ENCODE measurements at places on chromosomes 2 and 18. TPM values are rescaled to one million over a fixed set of nuclear protein-coding genes. Genes with fewer than 3 reads are reported as not detected.

- no peaks in the 10 kb centered on the region for H3K36me3 ChIP-seq
- H3K4me3 ChIP-seq: no peak overlapping the region
- DNase-seq: no peak
- H3K27ac ChIP-seq: no peak overlapping the region
Observed at GRCh38 chr2:154132827-154133226, 261.1 kb downstream of the GALNT13 start.

DNA sequence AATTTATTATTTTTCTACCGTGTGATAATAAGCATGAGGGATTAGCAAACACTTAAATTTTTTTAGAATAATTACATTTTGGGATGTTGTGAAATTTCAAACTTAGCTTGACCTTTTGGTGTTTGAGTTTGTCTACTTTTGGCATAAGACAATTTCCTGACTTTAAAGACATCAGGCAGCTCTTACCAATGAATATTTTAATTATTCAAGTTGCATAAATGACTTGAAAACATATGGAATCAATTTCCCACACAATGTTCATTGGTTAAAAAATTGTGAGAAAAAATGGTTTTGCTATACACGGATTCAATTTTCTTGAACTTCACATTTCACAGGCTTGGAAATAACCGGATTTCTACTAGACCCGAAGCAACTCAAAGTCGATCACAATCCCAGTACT lies 243.4 kb downstream of the IKZF2 start:
- H3K36me3 ChIP-seq: no peaks in the 10 kb centered on the region
- H3K4me1 ChIP-seq: peaks cover 3% of the 10 kb centered on the region
- no peak overlapping the region for H3K27ac ChIP-seq
- DNase-seq: no peak
- H3K4me3 ChIP-seq: no peak overlapping the region

GRCh38 chr2:120486441-120486840 lies 140.5 kb downstream of the INHBB start:
- no peaks in the 10 kb centered on the region for H3K36me3 ChIP-seq
- no peak overlapping the region for H3K4me3 ChIP-seq
- DNase-seq: no peak
- no peak overlapping the region for H3K27ac ChIP-seq
- H3K27me3 ChIP-seq: peaks cover 6% of the 10 kb centered on the region

DNA sequence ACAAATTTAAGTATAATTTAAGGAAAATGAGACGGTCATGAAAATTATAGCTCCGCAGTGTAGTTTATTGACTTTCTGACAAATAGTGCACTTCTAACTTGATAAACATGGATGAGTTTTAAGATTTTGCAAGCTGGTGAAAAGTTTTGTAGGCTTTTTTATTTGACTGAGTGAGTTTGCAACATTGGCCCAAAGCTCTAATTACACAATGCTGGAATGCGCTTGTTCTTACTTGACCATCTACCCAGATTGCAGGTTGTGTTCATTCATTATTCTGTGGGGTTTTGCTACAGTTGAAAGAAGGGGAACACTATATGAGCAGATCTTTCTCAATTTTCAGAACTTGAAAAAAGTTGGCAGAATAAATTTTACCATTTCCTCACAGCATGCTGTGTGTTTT lies 13.5 kb downstream of the SPOPL start:
- H3K27me3 ChIP-seq: peaks cover 18% of the 10 kb centered on the region
- H3K36me3 ChIP-seq: peaks cover 16% of the 10 kb centered on the region
- H3K27ac ChIP-seq: no peak overlapping the region
- peak overlapping the region; percentile 5 for H3K4me3 ChIP-seq

GRCh38 chr2:109428281-109428680 lies 185.5 kb downstream of the SEPTIN10 start:
- no peak overlapping the region for H3K4me3 ChIP-seq
- H3K4me1 ChIP-seq: no peaks in the 10 kb centered on the region
- peaks cover 7% of the 10 kb centered on the region for H3K36me3 ChIP-seq
- H3K27me3 ChIP-seq: no peaks in the 10 kb centered on the region
- DNase-seq: no peak

GRCh38 chr2:12615509-12615908 lies 101.2 kb upstream of the TRIB2 start:
- H3K4me3 ChIP-seq: no peak overlapping the region
- H3K4me1 ChIP-seq: peaks cover 5% of the 10 kb centered on the region
- H3K36me3 ChIP-seq: no peaks in the 10 kb centered on the region
- DNase-seq: no peak
- no peaks in the 10 kb centered on the region for H3K27me3 ChIP-seq

CDKL4 gene
- total RNA-seq: not detected

TCF23 gene
- not detected for total RNA-seq

FAM237A gene
- not detected for total RNA-seq

DYSF gene
- total RNA-seq: 3.4 TPM

CABYR gene
- 2.1 TPM for total RNA-seq

MPP4 gene
- not detected for total RNA-seq

REG3A gene
- total RNA-seq: not detected

TXNDC2 gene
- not detected for total RNA-seq

Data from naive thymus-derived CD8-positive, alpha-beta T cell (primary cell).